PC-3 (cell line): ENCODE measurements at places on chromosomes 4 and X.

- H3K27me3 ChIP-seq = no peaks in the 10 kb centered on the region
- peak overlapping the region; percentile 84 for H3K27ac ChIP-seq
- H3K4me3 ChIP-seq = peak overlapping the region; percentile 97
Observed at GRCh38 chr4:82429728-82430192, 502 bp downstream of the HNRNPDL start.

DNA sequence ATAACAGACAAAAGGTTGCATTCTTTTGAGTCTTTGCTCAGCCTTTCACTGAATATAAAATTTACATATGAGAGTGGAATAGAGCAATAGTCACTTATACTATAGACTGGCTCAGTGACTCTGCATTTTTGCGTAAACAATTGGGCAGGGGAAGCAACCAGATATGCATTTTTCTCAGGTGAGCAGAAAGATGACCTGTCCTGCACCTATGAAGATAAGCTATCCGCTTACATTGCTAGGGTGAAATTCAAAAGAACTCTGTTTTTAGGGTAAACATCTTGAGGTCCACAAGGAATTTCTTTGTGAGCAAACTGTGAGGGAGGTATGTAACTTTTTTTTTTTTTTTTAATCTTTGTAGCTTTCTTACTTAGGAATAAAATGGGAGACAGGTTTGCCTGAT is 602.4 kb upstream of the PRKX start:
- H3K27ac ChIP-seq = no peak overlapping the region
- H3K4me1 ChIP-seq = no peaks in the 10 kb centered on the region
- H3K36me3 ChIP-seq = no peaks in the 10 kb centered on the region
- peak; percentile 28 for DNase-seq
- no peak overlapping the region for H3K4me3 ChIP-seq

- H3K27me3 ChIP-seq = no peaks in the 10 kb centered on the region
- no peak overlapping the region for H3K4me3 ChIP-seq
- no peak overlapping the region for H3K27ac ChIP-seq
- no peaks in the 10 kb centered on the region for H3K36me3 ChIP-seq
Observed at GRCh38 chr4:99357948-99358347, 5.4 kb upstream of the ADH1C start.

GRCh38 chr4:70613306-70614183 is 15.0 kb upstream of the ENAM start:
- no peak overlapping the region for H3K27ac ChIP-seq
- H3K4me3 ChIP-seq = no peak overlapping the region
- no peaks in the 10 kb centered on the region for H3K36me3 ChIP-seq
- no peak for DNase-seq

- peak; percentile 64 for DNase-seq
- peaks cover 26% of the 10 kb centered on the region for H3K4me1 ChIP-seq
- no peaks in the 10 kb centered on the region for H3K36me3 ChIP-seq
- H3K4me3 ChIP-seq = no peak overlapping the region
Observed at GRCh38 chr4:23036503-23036902, 343.8 kb downstream of the GBA3 start.

- DNase-seq = peak; percentile 79
- no peaks in the 10 kb centered on the region for H3K36me3 ChIP-seq
- no peak overlapping the region for H3K4me3 ChIP-seq
- peaks cover 12% of the 10 kb centered on the region for H3K4me1 ChIP-seq
- no peak overlapping the region for H3K27ac ChIP-seq
Observed at GRCh38 chr4:183823434-183823833, 81.7 kb upstream of the STOX2 start.

DNA sequence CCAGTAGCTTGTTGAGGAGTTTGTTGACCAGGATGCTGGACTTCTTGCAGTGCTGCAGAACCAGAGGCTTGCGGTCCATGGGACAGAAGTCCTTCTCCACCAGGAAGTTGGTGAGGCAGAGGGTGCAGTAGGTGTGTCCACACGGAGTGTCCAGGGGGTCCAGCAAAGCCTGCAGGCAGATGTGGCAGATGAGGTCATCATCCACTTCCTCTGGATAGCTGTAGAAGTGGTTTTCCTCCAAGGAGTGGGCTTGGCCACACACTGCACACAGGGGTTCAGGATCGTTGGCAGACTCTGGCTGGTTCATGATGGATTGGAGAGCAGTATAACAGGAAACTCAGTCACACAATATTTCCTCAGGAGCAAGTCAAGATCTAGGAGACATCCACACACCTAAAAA is 17.6 kb downstream of the LNX1 start:
- no peak for DNase-seq
- no peaks in the 10 kb centered on the region for H3K36me3 ChIP-seq
- peaks cover 27% of the 10 kb centered on the region for H3K4me1 ChIP-seq
- H3K27me3 ChIP-seq = no peaks in the 10 kb centered on the region
- H3K27ac ChIP-seq = no peak overlapping the region

- no peaks in the 10 kb centered on the region for H3K36me3 ChIP-seq
- H3K4me3 ChIP-seq = no peak overlapping the region
- H3K4me1 ChIP-seq = no peaks in the 10 kb centered on the region
- H3K27ac ChIP-seq = no peak overlapping the region
- DNase-seq = no peak
- H3K27me3 ChIP-seq = no peaks in the 10 kb centered on the region
Observed at GRCh38 chr4:86014599-86014998, 345.3 kb downstream of the MAPK10 start.
